ENCODE measurements at places on chromosomes 5 and 9. TPM values are rescaled to one million over a fixed set of nuclear protein-coding genes. Genes with fewer than 3 reads are reported as not detected.

GRCh38 chr9:120366644-120367019 lies 213.3 kb downstream of the CDK5RAP2 start:
- no peaks in the 10 kb centered on the region for H3K4me1 ChIP-seq
- H3K4me3 ChIP-seq: no peak overlapping the region
- H3K27me3 ChIP-seq: no peaks in the 10 kb centered on the region
- no peak overlapping the region for H3K27ac ChIP-seq
- H3K36me3 ChIP-seq: no peaks in the 10 kb centered on the region
- no peak for DNase-seq

GRCh38 chr5:93246090-93246855 lies 334.7 kb downstream of the NR2F1-AS1 start:
- no peak for DNase-seq
- H3K4me1 ChIP-seq: no peaks in the 10 kb centered on the region
- H3K36me3 ChIP-seq: no peaks in the 10 kb centered on the region
- peak overlapping the region; percentile 27 for H3K27ac ChIP-seq

DNA sequence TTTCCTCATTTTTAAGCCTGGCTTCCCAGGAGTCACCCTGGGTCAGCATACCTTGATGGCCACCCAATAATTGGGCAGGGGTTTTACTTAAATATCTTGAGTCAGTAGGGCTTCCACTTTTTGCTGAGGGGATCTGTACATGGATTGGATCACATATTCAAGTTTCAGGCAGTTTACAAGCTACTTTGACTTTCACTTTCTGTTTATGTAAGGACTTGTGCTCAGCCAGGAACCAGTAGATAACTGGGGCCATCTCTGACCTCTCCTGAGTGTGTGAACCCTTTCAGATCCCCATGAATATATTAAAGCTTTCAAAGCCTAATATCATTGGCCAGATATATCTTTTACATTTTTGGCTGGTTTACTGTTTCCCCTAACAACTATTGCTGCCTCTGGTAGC lies 45.1 kb downstream of the SLCO6A1 start:
- H3K27ac ChIP-seq: no peak overlapping the region
- H3K36me3 ChIP-seq: no peaks in the 10 kb centered on the region
- DNase-seq: no peak
- no peaks in the 10 kb centered on the region for H3K4me1 ChIP-seq
- H3K27me3 ChIP-seq: no peaks in the 10 kb centered on the region

- H3K4me3 ChIP-seq: no peak overlapping the region
- no peaks in the 10 kb centered on the region for H3K36me3 ChIP-seq
- H3K4me1 ChIP-seq: no peaks in the 10 kb centered on the region
Observed at GRCh38 chr9:121233906-121234831, 32.5 kb upstream of the RAB14 start.

GRCh38 chr9:86585422-86586143 lies 231.4 kb upstream of the TUT7 start:
- H3K4me1 ChIP-seq: no peaks in the 10 kb centered on the region
- no peaks in the 10 kb centered on the region for H3K36me3 ChIP-seq
- H3K4me3 ChIP-seq: peak overlapping the region; percentile 15
- peak overlapping the region; percentile 63 for H3K27ac ChIP-seq
- H3K27me3 ChIP-seq: no peaks in the 10 kb centered on the region
- DNase-seq: peak; percentile 14

The HAND1 gene
- not detected for total RNA-seq

GRCh38 chr5:103867857-103868598 lies 305.4 kb upstream of the NUDT12 start:
- no peak for DNase-seq
- no peaks in the 10 kb centered on the region for H3K4me1 ChIP-seq

- no peaks in the 10 kb centered on the region for H3K36me3 ChIP-seq
- no peaks in the 10 kb centered on the region for H3K4me1 ChIP-seq
- no peak for DNase-seq
- H3K4me3 ChIP-seq: no peak overlapping the region
- no peaks in the 10 kb centered on the region for H3K27me3 ChIP-seq
Observed at GRCh38 chr5:122612901-122613300, 162.0 kb upstream of the SNX2 start.

The MYMK gene
- not detected for total RNA-seq

The SEMA5A gene
- total RNA-seq: 21.7 TPM

GRCh38 chr5:143491646-143492045 lies 88.2 kb upstream of the NR3C1 start:
- H3K4me3 ChIP-seq: no peak overlapping the region
- H3K27ac ChIP-seq: no peak overlapping the region
- no peak for DNase-seq
- H3K4me1 ChIP-seq: no peaks in the 10 kb centered on the region

GRCh38 chr5:24320643-24321042 lies 324.1 kb downstream of the CDH10 start:
- H3K4me1 ChIP-seq: no peaks in the 10 kb centered on the region
- no peaks in the 10 kb centered on the region for H3K36me3 ChIP-seq
- no peak for DNase-seq
- H3K4me3 ChIP-seq: no peak overlapping the region

The DAPK1 gene
- total RNA-seq: 39.1 TPM

- peaks cover 3% of the 10 kb centered on the region for H3K4me1 ChIP-seq
- H3K4me3 ChIP-seq: no peak overlapping the region
- DNase-seq: no peak
- H3K27ac ChIP-seq: no peak overlapping the region
- H3K36me3 ChIP-seq: no peaks in the 10 kb centered on the region
- H3K27me3 ChIP-seq: no peaks in the 10 kb centered on the region
Observed at GRCh38 chr9:89868100-89868499, 263.3 kb downstream of the GADD45G start.

GRCh38 chr9:128419061-128419925 lies 1.4 kb upstream of the CERCAM start:
- no peak overlapping the region for H3K27ac ChIP-seq
- H3K4me3 ChIP-seq: peak overlapping the region; percentile 88
- H3K4me1 ChIP-seq: no peaks in the 10 kb centered on the region

GRCh38 chr9:110040788-110041187 lies 167.2 kb downstream of the C9orf152 start:
- H3K4me3 ChIP-seq: no peak overlapping the region
- DNase-seq: no peak
- H3K27ac ChIP-seq: no peak overlapping the region
- H3K36me3 ChIP-seq: no peaks in the 10 kb centered on the region
- no peaks in the 10 kb centered on the region for H3K4me1 ChIP-seq
- no peaks in the 10 kb centered on the region for H3K27me3 ChIP-seq

GRCh38 chr9:120484162-120484561 lies 95.8 kb downstream of the CDK5RAP2 start:
- H3K27me3 ChIP-seq: no peaks in the 10 kb centered on the region
- DNase-seq: no peak
- H3K4me1 ChIP-seq: no peaks in the 10 kb centered on the region
- no peaks in the 10 kb centered on the region for H3K36me3 ChIP-seq
- H3K27ac ChIP-seq: no peak overlapping the region

The CDKN2B-AS1 gene
- not detected for total RNA-seq

The C9 gene
- total RNA-seq: not detected

DNA sequence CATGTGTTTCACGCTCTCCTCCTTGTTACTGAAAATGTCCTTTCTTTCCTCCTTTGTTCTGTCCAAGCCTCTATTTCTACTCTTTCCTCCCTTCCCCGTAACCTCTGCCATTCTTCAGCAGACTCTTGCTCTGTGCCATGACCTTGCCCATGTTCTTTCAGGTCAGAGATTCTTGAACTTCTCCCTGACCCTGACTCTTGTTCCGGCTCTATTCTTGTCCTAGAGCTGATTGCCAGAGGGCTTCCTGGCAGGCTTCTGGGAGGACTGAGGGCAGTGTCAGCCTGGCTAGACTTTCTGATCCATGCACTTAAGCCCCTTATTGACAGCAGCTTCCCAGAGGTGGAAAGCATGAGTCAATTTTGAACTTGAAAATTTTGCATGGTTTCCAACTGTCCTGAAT lies 174.2 kb downstream of the TMEM161B start:
- H3K4me3 ChIP-seq: no peak overlapping the region
- no peaks in the 10 kb centered on the region for H3K36me3 ChIP-seq
- H3K4me1 ChIP-seq: no peaks in the 10 kb centered on the region
- no peak overlapping the region for H3K27ac ChIP-seq

- peak; percentile 28 for DNase-seq
- peaks cover 13% of the 10 kb centered on the region for H3K27me3 ChIP-seq
- no peak overlapping the region for H3K4me3 ChIP-seq
- H3K36me3 ChIP-seq: no peaks in the 10 kb centered on the region
Observed at GRCh38 chr9:132411091-132411508, 1.1 kb downstream of the CFAP77 start.

DNA sequence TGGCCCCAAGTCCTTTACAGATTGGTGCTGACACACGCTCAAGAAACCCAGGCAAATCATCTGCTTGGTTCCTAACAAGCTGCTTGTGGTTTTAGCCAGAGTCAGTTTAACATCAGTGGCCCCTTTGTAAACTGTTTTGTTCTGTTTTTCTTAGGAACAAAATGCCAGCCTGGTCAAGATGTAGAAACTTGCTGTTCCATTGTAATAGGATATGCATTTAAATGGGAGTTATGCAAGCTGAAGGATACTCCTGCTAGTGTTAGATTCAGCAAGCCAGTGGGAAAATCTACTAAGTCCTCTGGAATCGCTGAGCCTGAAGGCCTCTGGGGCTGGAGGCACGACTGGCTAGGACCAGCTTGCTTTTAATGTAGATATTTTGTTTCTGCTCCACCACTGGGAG lies 391.1 kb downstream of the TLE4 start:
- DNase-seq: no peak
- H3K36me3 ChIP-seq: no peaks in the 10 kb centered on the region
- no peaks in the 10 kb centered on the region for H3K27me3 ChIP-seq
- H3K27ac ChIP-seq: no peak overlapping the region
- H3K4me1 ChIP-seq: no peaks in the 10 kb centered on the region

The ZFP62 gene
- 24.5 TPM for total RNA-seq

GRCh38 chr5:157740229-157740610 lies 3.3 kb upstream of the LSM11 start:
- no peak overlapping the region for H3K27ac ChIP-seq
- H3K4me3 ChIP-seq: no peak overlapping the region
- H3K36me3 ChIP-seq: no peaks in the 10 kb centered on the region
- no peaks in the 10 kb centered on the region for H3K27me3 ChIP-seq
- peaks cover 5% of the 10 kb centered on the region for H3K4me1 ChIP-seq
- DNase-seq: no peak

The GM2A gene
- total RNA-seq: 48.9 TPM

The CCL28 gene
- 4.4 TPM for total RNA-seq

The NPR3 gene
- total RNA-seq: 4.3 TPM

- no peaks in the 10 kb centered on the region for H3K4me1 ChIP-seq
- H3K36me3 ChIP-seq: no peaks in the 10 kb centered on the region
- no peak for DNase-seq
- H3K27ac ChIP-seq: no peak overlapping the region
- no peak overlapping the region for H3K4me3 ChIP-seq
- no peaks in the 10 kb centered on the region for H3K27me3 ChIP-seq
Observed at GRCh38 chr9:92185096-92185495, 69.9 kb upstream of the SPTLC1 start.

GRCh38 chr5:2166306-2166978 lies 283.7 kb upstream of the IRX4 start:
- H3K4me3 ChIP-seq: no peak overlapping the region
- no peak for DNase-seq
- H3K27me3 ChIP-seq: peaks cover 5% of the 10 kb centered on the region
- no peaks in the 10 kb centered on the region for H3K4me1 ChIP-seq
- H3K36me3 ChIP-seq: no peaks in the 10 kb centered on the region
- no peak overlapping the region for H3K27ac ChIP-seq

The GLRA1 gene
- not detected for total RNA-seq

The PCDHGB7 gene
- total RNA-seq: 14.6 TPM

DNA sequence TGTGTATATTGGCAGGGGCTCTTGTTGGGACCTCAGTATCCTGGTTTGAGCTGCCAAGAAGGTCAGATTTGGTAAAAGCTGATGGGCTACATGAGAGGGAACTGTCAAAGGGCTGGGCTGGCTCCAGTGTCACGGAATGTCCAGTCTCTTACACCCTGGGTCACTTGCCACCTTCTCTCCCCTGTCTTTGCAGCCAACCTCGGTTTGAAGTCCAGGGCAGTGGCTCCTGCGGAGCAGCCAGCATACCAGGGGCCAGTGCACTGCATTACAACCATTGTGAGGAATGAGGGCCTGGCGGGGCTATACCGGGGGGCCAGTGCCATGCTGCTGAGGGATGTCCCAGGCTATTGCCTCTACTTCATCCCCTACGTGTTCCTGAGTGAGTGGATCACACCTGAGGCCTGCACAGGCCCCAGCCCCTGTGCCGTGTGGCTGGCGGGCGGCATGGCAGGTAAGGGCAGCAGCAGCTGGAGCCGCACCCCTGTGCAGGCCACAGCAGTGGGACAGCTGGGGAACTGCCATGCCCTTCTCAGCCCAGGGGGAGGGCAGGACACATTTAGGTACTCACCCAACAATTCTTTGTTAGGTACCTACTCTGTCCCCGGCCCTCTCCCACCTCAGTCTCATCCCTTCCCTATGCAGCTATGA lies 24.2 kb downstream of the IL9 start:
- H3K4me3 ChIP-seq: no peak overlapping the region
- H3K27ac ChIP-seq: no peak overlapping the region
- H3K4me1 ChIP-seq: no peaks in the 10 kb centered on the region

- no peaks in the 10 kb centered on the region for H3K4me1 ChIP-seq
- no peak overlapping the region for H3K4me3 ChIP-seq
- no peaks in the 10 kb centered on the region for H3K36me3 ChIP-seq
- no peaks in the 10 kb centered on the region for H3K27me3 ChIP-seq
Observed at GRCh38 chr5:15124871-15125568, 253.4 kb upstream of the ANKH start.

DNA sequence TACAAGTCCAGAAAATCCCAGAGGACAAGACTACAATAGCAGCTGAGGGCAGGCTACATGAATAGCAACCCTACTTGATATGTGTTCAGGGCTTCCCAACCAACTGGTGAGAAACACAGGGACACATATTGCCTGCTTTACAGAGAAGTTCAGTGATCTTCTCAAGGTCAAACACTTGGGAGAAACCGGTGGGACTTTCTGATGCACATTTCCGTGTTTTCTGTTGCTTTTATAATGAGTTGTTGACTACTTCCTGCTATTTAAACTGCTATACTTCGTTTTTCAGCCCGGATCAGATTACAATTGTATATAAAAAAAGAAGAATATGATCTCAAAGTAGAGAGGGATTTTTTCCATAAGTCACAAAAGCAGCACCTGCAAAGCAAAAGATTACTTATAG lies 175.1 kb downstream of the SNX18 start:
- DNase-seq: no peak
- H3K36me3 ChIP-seq: no peaks in the 10 kb centered on the region
- no peaks in the 10 kb centered on the region for H3K27me3 ChIP-seq
- no peak overlapping the region for H3K4me3 ChIP-seq
- no peak overlapping the region for H3K27ac ChIP-seq
- H3K4me1 ChIP-seq: no peaks in the 10 kb centered on the region

The HEMGN gene
- total RNA-seq: not detected

The SOX30 gene
- not detected for total RNA-seq

- H3K4me3 ChIP-seq: no peak overlapping the region
- no peak overlapping the region for H3K27ac ChIP-seq
- H3K36me3 ChIP-seq: no peaks in the 10 kb centered on the region
- no peaks in the 10 kb centered on the region for H3K27me3 ChIP-seq
- H3K4me1 ChIP-seq: no peaks in the 10 kb centered on the region
- DNase-seq: no peak
Observed at GRCh38 chr9:20651939-20652338, 29.6 kb upstream of the MLLT3 start.

Measured in prostate gland (tissue), 2 donors.